Caco-2 (cell line): ENCODE measurements at places on chromosomes 12 and 14.

- DNase-seq, result no peak
Measured at GRCh38 chr14:105578070-105578469, 51.7 kb downstream of the TMEM121 start.

GRCh38 chr14:76499399-76499798 lies 123.5 kb downstream of the ESRRB start:
- no peak for DNase-seq

DNA sequence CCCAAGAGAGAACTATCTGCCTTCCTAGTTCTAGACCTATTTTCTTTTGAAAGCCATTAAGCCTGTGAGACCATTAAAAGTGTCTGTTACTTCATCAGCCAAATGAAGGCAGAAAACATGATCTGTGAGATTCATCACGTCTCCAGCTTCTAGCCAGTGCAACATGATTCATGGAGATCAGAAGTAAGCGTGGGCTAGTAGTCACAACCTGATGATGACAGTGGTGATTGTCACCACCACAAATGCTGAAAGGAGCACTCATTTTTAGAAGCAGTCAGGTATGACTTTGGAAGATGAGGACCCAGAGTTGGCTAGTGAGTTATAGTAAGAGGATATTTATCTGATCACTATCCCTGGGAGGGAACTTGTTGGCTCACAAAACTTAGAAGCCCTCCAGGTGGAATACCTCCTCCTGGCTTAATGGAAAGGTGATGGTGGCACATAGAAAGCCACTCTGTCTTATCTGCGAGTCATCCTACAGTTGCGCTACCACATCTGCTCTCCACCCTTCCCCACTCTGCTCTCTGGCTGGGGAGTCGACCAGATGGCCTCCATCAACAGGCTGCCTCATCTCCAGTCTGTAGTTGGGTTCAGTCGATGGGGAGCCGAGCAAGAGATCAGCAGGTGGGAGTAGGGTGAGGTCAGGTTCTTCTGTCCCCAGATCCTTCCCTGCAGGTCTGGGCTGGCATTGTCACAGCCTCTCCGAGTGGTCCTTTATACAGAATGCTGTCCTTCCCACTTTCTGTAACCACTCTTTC lies 317.6 kb upstream of the FKBP4 start:
- DNase-seq, result no peak

DNA sequence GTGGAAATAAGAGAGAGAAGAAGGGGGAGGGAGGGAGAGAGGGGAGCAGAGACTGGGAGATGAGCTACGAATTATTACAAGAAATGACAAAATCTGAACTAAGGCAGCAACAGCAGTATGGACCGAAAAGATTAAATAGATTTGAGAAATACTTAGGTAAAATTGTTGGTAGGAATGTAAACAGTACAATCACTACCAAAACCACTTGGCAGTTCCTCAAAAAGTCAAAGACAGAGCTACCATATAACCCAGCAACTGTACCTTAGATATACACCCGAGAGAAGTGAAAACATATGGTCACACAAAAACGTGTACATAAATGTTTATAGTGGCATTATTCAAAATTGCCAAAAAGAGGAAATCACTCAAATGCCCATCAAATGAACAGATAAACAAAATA lies 14.1 kb downstream of the KRAS start:
- no peak for DNase-seq

- DNase-seq, result no peak
Measured at GRCh38 chr12:73277971-73278370, 1005.8 kb downstream of the TRHDE start.

- no peak for DNase-seq
Measured at GRCh38 chr14:65291531-65291930, 121.0 kb upstream of the FUT8 start.

GRCh38 chr12:70070494-70071007 lies 172.7 kb upstream of the CNOT2 start:
- no peak for DNase-seq

DNA sequence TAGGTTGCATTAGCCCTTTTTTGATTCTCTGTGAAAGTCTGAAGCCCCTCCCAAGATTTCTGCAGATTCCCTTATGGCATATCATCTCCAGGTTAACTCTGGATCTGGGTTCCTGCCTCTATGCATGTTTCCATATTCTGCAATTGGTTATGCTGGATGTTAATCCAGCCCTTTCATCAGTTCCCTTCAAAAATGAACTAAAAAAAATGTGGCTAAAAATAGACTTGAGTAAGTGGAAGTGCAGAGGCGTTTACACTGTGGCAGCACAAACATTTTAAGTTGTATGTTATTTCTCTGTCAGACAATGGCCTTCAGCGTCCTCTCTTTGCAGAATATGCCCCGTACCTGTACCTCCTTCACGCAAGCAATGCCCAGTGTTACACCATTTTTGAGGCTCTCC lies 11.4 kb downstream of the MGST1 start:
- no peak for DNase-seq

- DNase-seq, result peak; percentile 42
Measured at GRCh38 chr12:102484428-102484958, 4.1 kb upstream of the IGF1 start.

DNA sequence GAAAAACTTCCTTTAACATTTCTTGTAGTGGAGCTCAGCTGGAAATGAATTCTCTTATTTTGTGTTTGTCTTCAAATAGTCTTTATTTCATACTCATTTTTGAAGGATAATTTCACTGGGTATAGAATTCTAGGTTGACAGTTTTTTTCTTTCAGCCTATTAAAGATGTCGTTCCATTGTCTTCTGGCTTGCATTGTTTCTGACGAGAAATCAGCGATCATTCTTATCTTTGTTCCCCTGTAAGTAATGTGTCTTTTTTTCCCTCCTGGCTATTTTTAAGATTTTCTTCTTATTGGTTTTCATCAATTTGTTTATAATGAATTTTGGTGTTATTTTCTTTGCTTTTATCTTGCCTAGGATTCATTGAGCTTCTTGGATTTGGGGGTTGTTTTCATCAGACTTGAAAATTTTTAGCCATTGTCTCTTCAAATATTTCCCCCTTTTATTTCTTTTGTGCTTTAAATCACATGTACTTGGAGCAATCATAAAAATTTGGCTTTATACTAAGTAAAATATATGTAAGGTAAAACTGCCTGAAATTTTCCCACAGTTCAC lies 89.4 kb downstream of the UNC79 start:
- DNase-seq, result no peak

GRCh38 chr14:40452674-40453073 lies 1020.4 kb upstream of the FBXO33 start:
- DNase-seq, result no peak

GRCh38 chr12:124727922-124728321 lies 135.7 kb downstream of the SCARB1 start:
- no peak for DNase-seq
